ENCODE measurements at places on chromosomes 1 and 21.

GRCh38 chr1:229238674-229239415 is 32.1 kb upstream of the RAB4A start:
- no peak for DNase-seq

DNA sequence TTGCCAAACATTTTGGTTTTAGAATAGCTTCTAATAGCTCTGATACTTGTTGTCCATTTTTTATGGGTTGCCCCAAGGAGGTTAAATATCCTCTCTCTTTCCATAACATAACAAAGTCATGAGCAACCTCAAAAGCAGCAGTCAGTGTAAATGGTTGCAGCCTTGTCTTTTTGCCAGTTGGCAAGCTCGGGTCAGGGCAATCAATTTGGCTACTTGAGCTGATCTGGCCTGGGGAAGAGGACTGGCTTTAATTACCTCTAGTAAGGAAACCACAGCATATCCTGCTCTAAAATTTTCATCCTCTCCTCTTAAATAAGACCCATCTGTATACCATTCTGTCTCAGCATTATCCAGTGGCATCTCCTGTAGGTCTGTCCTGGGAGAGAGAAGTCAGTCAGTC is 21.2 kb upstream of the FMO4 start:
- no peak for DNase-seq

- no peak for DNase-seq
These were observed 31.5 kb downstream of the LGR6 start for GRCh38 chr1:202225131-202225530.

GRCh38 chr1:145979746-145980456 is 15.4 kb downstream of the POLR3GL start:
- DNase-seq, result no peak

DNA sequence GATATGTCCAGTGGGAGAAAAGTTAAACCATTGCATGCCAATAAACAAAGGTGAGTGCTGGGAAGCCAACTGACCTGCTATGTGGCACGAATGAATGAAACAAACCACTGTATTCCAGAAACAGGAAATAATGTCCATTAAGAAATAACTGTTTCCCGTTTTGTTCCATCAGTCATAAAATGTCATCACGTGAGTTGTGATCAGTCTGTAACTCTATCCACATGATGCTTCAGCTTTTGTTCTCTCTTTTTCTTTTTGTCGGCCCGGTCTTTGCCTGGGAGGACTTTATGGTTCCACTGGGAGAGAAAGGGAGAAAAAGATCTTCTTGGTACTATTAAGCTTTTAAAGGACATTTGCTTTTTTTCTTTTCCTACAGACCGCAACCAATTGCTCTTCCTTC is 179.9 kb downstream of the TGFB2 start:
- DNase-seq, result no peak

DNA sequence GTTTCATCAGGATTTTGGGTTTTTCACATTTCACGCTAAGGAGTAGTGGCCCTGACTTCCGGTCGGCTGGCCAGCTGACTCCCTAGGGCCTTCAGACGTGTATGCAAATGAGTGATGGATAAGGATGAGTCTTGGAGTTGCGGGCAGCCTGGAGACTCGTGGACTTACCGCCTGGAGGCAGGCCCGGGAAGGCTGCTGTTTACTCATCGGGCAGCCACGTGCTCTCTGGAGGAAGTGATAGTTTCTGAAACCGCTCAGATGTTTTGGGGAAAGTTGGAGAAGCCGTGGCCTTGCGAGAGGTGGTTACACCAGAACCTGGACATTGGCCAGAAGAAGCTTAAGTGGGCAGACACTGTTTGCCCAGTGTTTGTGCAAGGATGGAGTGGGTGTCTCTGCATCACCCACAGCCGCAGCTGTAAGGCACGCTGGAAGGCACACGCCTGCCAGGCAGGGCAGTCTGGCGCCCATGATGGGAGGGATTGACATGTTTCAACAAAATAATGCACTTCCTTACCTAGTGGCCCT is 23.1 kb upstream of the TNFRSF1B start:
- no peak for DNase-seq

GRCh38 chr21:36111238-36111637 is 23.6 kb upstream of the CBR3 start:
- DNase-seq, result no peak

DNA sequence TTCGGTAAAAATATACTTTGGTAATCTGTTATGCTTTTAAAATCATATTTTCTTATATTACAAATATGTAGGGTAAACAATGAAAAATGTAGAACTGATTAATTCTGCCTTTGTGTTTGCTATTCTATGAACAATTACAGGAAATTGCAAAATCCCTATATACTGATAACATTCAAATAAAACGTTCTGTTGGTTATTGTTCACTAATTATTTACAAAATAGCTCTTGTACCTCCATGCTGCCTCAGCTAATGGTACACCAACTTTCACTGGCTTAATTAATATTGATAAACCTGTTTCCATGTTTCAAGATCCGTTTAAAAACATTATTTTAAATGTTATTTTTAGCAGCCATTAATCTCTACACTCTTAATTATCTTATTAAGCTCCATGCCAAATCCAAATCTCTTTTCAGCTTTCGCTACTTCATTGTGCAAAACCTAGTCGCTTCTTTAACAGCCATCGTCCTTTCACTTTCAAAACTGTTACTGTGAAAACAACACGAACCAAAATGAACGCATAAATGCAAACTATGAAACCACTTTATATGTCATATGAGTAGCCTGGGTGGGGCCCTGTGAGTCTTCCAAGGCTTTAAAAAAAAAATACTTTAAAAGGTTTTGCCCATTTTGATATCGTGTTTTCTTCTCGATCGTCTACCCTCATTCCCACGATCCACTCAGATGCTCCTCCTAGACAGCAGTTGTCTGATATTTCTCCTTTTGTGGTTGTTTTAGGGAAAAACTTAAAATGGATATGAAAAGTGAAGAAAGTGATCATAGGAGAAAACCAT is 807.1 kb downstream of the USP25 start:
- DNase-seq, result no peak

GRCh38 chr1:39646232-39647081 is 7.0 kb upstream of the HEYL start:
- DNase-seq, result no peak

DNA sequence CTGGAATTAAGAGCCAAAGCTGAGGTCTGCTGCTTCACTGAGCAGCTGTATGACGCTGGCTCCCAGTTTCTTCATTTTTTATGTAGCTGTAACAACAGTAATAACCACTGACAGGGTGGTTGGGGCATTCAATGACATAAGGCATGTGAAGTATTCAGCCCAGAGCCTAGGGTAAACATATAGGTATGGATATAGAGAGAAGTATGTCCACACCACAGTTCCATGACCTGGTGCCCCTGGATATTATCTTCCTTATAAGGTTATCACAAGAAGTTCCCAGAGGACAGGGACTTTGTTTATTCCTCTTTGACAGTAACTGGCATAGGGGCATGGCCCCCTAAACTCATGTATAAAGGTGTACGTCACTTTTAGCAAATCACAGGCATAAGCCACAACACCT is 14.7 kb downstream of the RAB42 start:
- DNase-seq, result no peak
